Hematopoietic multipotent progenitor cell treated with erythropoietin and hydrocortisone succinate and interleukin-3 and kit ligand, for 15 days (in vitro differentiated cells): ENCODE measurements at places on chromosomes 11 and 22.
A peak's percentile ranks its signal among the peaks of the same experiment; 100 is the strongest.

DNA sequence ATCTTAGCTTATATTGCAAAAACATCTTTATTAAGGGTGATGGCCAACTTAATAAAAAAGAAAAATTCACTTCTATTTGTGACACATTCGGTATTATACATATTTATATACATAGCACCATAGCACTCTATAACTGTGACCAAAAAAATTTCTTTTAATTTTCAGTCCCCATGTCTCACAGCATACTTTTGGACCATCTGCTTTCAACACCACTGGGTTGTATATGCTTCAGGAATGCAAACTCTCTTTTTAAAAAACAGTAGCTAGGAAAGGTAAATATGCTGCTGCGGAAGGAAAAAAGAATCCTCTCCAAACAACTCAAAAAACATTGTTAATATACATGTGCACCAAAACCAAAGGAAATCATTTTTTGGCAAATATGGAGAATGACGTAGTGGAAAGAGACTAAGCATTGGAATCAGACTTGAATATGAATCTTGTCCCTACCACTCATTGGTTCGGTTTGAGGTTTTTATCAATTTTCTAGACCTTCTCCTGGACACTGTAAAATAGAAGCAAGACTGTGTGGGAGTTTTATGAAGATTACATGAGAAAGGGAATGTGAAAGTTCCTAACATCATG, 227.9 kb downstream of the BLID start:
- no peak for DNase-seq

DNA sequence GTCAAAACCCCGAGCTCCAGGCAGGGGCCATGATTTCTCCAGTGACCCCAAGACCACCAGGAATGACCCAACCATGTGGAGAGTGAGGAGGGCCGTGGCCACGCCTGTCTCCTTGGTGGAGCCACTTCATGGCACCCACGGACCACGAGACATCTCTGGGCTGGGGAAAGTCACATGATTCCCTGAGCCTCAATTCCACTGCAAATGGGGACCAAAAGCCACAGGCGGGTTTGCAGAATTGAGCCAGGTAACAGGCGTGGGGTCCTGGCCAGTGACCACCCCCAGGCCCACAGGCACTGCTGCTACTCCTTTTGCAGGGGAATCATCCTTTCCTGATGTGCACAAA, 178.9 kb downstream of the CTTN start:
- DNase-seq, result no peak

DNA sequence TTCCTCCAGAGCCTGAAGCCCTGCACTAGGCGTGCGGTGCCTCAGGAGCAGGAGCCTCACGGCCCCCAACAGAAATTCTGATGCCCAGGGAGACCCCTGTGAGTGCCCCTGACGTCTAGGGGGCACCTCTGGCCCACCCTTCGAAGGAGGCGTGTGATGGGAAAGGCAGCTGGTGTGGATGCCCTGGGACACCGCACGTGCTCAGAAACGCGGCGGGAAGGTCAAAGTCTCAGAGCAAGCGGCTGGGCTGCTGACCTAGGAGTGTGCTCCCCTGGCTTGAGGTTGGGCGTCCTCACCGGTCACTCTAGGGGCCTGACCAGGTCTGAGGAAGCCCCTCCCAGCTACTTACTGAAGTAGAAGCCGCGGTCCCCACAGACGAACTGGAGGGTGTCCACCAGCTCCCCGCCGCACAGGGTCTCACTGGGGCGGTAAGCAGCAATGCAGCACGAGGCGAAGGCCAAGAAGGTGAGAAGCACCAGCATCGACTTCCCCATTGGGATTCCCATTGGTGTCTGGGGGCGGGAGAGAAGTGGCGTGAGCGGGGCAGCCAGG, 4.1 kb downstream of the IGF2 start:
- no peak for DNase-seq

GRCh38 chr11:65817835-65818680, 15.7 kb upstream of the SNX32 start:
- peak; percentile 94 for DNase-seq

DNA sequence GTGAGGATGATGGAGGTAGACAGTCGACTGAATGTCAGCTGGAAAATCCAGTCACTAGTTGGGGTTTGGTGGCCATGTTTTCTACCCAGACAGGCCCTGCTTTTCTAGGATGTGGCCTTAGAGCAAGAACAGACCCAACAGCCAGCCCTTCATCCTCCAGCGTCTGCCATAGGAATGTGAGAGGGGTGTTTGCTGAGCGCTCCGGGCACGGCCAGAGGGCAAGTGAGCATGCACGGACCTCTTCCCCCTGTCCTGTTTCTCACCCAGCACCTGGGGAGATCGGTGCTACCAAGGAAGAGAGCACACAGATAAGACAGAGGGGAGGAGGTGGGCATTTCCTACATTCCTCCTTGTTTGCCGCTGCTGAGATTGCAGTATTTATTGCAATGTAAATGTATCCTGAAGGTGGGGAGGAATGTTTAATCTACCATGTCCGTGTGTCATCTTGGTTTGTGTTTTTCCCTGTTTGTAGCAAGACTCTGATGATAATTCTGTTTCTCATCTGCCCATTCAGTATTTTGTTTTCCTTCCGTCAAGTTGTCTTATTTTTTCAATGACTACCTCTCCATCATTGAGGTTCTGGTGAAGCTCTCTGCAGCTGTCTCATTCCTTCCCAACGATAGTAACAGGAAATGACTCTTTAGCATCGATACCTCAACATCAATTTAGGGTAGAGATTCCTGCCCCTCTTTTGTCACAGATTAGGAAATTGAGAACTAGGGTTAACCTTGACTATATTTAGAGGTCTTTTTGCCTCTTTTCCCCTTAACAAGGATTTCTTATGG, 4.9 kb upstream of the ATF4 start:
- DNase-seq, result no peak

GRCh38 chr11:65897020-65897471, 3.1 kb downstream of the FOSL1 start:
- DNase-seq, result no peak

- DNase-seq, result no peak
These were observed 156.8 kb upstream of the BDNF start for GRCh38 chr11:27857014-27857413.
